ENCODE measurements at places on chromosomes 6 and 20.

DNA sequence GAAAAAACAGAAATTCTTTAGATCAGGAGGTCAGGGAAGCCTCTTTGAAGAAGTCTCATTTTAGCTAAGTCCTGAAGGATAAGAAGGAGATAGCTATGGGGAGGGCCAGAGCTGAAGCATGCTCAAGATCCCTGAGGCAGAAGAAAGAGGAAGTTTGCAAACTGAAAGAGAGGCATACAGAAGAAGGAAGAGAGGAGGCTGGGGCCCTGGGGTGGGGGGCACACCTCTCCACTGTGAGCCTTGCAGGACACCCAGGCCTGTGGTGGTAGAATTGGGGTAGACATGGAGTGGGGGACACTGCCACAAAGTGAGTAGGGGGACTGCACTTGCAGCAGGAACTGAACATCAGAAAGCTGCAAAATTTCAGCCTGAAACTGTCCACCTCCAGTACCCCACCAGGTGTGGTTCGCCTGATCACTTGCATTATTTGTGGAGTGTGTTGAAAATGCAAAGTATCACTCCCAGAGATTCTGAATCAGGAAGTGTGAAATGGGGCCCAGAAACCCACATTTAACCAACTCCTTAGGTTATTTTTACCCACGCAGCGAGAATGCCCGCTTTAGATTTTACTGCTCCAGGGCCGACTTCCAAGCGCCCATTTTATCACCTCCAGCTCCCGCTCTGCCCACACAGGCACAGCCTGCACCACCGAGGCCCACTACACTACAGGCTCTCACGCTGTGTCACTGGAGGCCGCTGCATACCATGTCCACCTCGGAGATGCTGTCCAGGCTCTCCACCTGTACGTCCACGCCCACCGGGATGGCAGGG lies 44.0 kb downstream of the GABRR2 start:
- DNase-seq = peak; percentile 61

GRCh38 chr6:4682431-4683097 lies 93.6 kb upstream of the CDYL start:
- DNase-seq = no peak

DNA sequence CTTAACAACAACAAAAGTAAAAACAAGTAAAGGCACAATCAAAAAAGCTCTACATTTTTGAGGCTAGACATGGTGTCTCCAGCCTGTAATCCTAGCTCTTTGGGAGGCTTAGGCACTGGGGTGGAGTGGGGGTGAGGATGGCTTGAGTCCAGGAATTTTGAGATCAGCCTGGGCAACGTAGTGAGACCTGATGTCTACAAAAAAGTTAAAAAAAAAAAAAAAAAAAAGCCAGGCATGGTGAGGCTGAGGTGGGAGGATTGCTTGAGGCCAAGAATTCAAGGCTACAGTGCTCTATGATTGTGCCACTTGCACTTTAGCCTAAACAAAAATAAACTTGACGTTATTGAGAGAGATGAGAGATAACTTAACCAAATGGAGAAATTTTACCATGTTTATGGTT lies 60.1 kb downstream of the QKI start:
- DNase-seq = no peak

GRCh38 chr20:23086931-23087411 lies 847 bp upstream of the CD93 start:
- peak; percentile 24 for DNase-seq

GRCh38 chr6:111220383-111221031 lies 133.2 kb downstream of the SLC16A10 start:
- peak; percentile 40 for DNase-seq

DNA sequence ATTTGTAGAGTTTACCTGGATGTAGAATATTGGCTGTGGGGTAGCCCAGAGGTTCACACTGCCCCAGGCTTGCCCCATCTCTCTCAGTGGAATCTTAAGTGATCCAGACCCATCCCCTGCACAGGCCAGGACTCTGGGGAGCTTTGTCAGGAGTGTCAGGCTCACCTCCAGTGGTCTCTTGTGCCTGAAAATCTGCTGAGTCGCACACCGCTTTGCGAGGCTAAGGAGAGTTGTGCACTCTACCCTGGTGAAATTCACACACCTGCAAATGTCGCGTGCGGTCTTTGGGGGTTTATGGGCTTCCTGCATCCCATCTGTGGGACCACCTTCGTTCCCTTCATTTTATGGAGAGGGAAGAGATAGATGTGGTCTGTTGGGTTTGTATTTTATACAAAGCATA lies 63.6 kb upstream of the KIF25 start:
- no peak for DNase-seq

GRCh38 chr6:3433005-3433404 lies 23.8 kb downstream of the SLC22A23 start:
- DNase-seq = no peak
